Muscle of arm (tissue), 14 donors: ENCODE measurements at places on chromosomes 4 and X.
A peak's percentile ranks its signal among the peaks of the same experiment; 100 is the strongest.

DNA sequence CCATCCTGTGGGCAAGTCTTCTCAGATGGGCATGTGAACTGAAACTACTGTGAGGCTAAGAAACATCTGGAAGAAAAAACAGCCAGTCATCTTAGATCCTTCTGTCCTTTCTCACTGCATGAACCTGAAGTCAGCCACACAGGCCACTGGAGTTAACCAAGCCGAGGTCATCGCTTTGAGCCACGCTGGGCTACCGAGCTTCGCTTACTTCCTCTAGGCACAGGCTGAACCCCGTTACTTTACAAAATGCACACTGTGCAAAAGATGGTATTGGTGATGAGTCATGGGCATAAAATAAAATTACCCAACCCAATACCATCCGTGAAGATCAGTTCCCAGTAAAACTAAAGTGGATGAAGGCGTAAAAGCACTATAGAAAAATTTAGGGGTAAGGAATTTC lies 86.2 kb downstream of the MTMR1 start:
- no peak for DNase-seq

DNA sequence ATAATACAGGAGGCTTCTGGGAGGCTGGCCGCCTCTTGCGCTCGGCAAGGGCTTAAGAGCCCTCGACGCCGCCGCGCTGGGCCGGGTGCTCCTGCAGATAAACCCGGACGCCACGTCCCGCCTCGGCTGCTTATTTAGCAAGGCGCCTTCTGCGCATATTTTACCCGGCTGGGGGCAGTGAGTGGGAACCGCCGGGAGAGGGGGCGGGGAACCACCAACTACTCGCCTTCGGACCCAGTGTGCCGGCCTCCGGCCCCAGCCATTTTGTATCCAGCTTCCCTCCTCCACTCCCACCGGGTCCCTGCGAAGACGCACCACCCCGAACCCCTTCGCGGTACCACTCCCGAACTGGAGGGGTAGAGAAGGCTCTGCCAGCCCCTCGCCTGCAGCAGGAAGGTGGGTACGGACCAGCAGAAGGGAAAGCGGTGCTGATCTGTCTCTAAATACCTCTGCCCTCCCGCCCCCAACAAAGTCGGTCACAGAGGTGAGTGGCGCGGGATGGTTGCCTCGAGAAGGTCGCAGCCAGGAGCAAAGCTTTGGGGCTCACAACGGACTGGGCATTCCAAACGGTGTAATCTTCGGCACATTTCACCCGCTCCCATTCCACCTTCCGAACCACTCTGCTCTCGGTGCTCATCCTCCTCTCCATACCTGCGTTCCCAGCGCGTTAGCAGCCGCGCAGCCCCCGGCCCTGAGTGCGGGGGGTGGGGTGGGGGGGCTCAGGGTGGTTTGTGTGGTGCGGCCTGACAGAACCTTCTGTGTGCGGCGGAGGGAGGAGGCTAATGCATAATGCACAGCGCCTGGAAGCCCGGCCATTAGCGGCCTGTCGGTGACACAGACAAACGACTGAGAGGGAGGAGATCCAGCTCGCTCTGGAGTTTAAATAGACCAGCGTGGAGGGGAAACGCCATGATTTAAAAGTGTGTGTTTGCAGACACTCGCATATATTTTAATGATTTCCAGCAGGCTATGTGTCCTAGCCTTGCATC lies 4.9 kb upstream of the BCOR start:
- no peak for DNase-seq

DNA sequence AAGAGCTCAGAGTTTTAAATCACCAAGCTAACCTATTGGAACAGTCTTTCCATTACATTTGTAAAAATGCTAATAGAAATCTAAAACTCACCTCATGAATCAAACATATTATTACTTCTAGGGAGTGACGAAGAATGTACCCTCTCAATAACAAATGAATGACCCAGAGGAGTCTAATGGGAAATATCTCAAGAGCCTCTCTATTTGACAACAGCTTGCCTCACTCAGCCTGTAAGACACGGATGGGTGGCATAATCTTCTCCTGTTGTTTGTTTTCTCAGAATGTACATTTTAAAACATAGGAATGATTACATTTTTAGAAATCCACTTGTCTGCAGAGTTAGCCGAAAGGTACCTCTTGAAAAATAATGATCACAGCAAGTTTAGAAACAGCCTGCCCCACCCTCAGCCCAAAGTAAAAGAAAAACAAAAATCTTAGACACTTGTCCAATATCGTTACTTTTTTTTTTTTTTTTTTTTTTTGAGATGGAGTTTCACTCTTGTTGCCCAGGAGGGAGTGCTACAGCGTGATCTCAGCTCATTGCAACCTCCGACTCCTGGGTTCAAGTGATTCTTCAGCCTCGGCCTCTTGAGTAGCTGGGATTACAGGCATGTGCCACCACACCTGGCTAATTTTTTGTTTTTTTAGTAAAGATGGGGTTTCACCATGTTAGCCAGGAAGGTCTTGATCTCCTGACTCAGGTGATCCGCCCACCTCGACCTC lies 183.6 kb upstream of the FTHL17 start:
- no peak for DNase-seq

DNA sequence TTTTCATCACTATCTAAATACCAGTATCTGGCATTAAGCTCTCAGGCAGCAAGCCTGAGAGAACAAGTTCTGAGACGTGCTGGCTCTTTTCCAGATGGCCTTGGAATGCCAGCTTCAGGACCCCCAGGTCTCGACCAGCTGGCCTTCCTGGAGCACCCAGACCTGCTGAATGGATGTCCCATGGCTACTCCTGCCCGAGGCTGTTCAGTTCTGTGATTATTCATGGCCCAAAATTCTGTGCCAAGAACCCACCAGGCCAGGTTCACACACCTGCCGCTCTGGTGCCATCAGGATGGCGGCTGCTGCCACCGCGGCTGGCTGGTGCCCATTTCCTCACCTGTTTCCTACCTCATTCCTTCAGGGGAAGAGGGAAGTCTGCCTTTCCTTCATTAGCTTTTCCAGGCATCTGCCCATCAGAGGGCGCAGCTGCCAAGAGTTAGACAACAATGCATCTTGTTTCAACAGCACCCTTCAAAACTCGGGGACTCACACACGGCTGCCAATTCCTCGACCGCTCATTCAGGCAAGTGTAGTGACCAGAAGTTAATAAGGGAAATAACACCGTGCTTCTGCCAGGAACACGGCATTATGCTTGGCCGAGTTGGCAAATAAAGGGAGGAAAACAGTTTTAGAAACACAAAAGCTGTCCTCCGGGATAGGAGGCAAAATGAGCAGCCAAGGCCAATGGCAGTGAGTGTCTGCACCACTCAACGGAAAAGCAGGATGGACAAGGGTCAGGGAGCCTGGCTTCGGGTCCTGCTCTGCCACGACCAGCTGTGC lies 173.8 kb downstream of the NSUN7 start:
- no peak for DNase-seq

DNA sequence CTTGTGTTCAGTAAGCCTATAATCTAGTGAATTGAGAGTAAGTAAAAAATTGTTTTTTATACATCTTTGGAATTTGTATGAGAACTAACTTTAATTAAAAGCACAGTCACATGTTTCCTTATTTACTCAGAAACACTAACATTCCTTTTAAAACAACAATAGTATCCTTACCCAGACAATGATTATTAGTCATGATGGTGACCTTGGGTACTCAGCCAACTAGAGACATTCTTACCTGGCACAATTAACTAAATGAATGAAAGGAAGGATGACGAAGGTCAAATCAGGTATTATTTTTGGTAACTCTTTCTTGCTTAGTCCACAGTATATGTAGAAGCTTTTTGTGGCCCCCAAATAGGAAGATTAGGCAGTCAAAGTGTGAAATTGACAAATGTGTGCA lies 901.0 kb downstream of the FAT4 start:
- DNase-seq, result no peak

DNA sequence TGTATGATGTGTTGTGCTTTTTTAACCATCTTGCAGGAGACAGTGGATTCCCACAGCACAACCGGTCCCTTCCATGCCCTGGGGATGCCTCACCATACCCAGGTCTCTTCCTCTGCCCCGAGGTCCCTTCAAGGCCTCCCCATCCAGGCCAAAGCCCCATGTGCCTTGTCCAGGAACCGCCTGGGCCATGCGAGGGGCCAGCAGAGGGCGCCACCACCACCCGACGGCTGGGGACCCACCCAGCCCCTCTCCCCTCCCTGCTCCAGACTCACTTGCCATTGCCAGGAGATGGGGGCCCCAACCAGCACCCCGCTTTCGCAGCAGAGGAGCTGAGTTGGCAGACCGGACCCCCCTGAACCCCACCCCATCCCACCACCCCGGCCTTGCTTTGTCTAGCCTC lies 485.5 kb downstream of the TRAM1L1 start:
- no peak for DNase-seq

DNA sequence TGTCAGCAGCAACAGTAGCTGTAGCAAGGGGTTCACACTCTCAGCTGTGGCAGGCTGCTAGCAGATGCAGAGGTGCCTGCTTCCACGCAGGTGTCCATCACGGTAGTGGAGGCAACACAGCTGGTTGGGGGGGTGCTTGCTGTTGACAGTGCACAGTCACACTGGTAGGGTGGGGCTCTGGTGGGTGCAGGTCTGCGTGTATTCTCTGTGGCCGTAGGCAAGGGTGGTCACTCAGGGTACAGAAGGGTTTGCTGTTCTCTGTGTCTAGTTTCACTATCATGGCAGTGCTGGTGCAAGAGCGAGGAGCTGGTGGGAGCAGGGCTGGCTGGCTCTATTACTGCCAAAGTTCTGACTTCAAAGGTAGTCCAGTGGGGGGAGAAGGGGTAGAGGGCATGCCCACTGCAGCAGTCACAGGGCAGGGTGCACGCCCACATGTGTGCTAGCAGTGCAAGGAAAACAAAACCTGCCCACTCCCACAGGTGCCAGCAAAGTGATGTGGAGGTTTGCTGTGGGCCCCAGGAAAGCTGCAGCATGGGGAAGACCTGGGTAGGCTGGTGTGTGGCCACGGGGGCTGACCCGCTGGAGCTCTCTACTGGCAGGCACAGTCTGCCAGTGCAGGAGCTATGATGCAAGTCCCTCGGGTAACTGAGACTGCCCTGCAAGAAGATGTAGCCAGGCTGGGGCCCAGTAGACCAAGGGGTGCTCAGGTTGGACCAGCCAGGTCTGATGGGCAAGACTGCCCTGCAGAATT lies 21.6 kb upstream of the WDR17 start:
- DNase-seq, result no peak

DNA sequence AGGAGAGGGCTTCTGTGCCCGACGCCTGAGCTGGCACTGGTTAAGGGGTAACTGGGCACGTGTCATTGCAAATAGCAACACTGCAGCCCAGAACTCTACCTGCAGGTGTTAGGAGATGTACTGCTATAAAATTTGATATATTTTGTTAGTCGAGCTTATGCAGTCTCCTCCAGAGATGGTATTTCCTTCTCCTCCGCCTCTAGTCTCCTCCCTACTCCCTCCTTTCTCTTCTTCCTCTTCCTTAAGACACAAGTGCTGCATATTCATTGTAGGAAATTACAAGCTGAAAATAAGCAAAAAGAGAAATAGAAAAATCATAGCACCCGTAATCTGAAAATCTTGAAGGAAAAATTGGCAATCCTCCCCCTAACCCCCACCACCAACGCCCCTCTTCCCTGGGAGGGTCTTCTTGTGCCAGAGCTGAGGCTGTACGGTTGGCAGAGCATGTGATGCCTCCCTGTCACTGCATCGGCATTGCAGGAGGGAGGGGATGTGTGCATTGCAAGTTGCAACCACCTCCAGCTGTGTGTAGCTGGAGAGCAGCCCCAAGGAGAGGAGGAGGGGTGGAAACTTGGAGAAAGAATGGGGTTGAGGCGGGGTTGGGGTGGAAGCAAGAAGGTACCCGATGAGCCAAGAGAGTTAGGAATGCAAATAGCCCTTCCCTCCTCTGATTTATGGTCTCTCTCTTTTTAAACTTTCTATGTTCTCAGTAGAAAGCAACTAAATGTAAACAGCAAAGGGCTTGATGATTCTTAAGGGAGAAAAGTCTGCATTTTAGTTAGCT lies 48.3 kb upstream of the MND1 start:
- DNase-seq, result peak; percentile 79

DNA sequence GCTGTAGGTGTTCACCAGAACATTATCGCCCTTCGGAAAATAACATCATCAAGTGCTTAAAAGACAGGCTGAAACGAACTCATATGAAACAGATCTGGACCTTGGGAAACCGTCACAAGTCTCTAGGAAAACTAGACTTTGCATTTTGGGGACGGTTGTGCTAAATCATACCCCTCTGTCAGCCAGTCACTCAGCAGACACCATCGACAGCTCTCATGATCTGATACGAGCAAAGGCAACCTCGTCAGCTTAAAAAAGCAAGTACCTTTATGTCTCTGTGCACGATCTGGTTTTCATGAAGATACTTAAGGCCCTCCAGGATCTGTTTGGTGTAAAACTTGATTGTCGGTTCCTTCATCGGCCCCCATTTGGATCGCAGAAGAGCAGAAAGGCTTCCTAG lies 48.4 kb downstream of the PDHA1 start:
- no peak for DNase-seq

GRCh38 chr4:95835672-95836071 lies 4.2 kb upstream of the PDHA2 start:
- DNase-seq, result no peak

DNA sequence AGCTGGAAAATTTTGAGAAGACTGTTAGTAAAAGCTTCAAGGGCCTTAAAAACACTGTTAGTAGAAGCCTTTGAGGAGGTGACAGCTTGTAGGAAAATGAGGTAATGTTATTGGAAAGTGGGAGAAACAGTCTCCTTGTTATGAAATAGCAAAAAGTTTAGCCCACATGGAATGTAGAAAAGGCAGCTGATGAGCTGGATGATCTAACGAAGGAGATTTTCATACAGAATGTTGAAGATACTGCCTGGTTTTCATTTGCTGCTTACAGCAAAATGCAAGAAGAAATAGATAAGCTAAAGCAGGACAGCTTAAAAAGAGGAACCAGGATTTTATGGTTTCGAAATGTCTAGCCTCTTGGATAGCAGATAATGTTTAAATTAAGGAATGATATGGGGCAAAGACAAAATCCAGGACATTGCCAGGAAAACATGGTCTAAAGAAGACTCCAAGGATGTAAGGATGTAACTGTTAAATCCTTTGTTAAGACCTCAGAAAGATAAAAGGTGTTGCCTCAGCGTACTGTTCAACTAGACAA lies 10.2 kb upstream of the STBD1 start:
- no peak for DNase-seq

GRCh38 chr4:138235419-138235952 lies 6.7 kb downstream of the SLC7A11 start:
- DNase-seq, result no peak

- no peak for DNase-seq
Observed at GRCh38 chr4:46933686-46934085, 24.6 kb upstream of the COX7B2 start.

DNA sequence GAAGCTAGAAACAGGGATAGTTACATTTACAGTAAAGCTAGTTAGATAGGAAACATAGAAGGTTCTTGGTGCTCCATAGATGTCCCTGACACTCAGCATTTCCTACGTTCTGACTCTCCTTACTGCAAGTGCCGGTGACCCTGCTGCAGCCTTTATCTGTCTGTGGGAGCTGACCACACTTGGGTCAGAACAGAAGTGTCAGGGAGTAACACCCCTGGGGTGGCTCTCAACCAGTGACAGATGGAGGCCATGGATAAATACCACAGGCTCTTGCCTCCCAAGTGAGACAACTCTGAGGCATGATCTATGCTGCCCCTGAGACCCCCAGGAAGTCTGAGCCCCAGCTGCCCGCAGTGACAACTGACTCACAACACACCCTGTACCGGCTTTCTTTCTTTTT lies 69.8 kb downstream of the ANXA3 start:
- no peak for DNase-seq

GRCh38 chrX:54116391-54116790 lies 66.7 kb downstream of the FAM120C start:
- DNase-seq, result no peak

- DNase-seq, result no peak
Observed at GRCh38 chr4:40305328-40306170, 29.6 kb upstream of the CHRNA9 start.
